ENCODE measurements at places on chromosomes 6 and 20.

DNA sequence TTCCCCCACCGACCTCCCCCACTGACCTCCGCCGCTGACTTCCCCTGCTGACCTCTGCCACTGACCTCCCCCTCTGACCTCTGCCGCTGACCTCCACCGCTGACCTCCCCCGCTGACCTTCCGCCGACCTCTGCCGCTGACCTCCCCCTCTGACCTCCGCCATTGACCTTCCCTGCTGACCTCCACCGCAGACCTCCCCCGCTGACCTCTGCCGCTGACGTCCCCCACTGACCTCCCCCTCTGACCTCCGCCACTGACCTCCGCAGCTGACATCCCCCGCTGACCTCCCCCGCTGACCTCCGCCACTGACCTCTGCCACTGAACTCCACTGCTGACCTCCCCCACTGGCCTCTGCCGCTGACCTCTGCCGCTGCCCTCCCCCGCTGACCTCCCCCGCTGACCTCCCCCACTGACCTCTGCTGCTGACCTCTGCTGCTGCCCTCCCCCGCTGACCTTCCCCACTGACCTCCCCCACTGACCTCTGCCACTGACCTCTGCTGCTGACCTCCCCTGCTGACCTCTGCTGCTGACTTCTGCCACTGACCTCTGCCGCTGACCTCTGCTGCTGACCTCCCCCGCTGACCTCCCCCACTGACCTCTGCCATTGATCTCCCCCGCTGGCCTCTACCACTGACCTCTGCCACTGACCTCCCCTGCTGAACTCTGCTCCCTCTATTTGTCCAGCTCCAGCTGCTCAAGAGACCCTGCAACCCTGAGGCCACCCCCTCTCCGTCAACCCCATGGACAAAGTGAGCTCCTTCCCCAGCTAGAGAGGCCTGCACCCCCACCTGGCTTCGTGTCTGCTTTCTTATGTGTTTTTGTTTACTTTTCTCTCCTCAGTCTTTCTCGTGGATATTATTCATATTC is 91.4 kb upstream of the AFDN start:
- DNase-seq, result no peak

DNA sequence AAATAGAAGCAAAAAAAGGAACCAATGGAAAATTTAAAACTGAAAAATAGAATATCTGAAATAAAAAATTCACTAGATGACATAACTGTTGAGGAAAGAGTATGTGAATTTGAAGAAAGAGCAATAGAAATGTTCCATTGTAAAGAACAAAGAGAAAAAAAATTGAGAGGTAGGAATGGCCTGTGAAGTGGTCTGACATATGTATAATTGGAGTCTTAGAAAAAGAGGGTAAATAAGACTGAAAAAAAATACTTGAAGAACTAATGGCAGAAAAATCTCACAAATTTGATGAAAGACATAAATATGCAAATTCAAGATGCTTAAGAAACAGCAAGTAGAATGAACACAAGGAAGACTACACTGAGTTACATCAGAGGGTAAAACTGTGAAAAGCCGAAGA is 93.4 kb downstream of the QKI start:
- DNase-seq, result no peak

DNA sequence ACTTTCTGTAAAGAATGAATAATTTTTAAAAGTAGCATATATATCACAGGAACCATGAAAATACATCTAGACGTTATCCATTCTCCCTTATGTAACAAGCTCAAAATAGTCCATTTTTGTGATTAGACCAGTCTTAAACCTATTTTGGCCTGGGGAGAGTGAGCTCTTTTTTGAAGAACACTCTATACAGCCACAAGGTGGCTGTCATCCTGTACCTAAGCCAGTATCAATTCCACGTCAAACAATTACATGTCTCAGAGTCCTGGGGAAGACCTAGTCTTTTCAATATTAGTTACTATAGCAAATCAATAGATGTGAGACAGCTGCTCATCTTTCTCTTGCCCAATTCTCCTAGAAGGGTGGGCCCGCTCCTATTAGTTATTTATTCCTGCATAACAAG is 28.4 kb downstream of the FBXO5 start:
- no peak for DNase-seq

DNA sequence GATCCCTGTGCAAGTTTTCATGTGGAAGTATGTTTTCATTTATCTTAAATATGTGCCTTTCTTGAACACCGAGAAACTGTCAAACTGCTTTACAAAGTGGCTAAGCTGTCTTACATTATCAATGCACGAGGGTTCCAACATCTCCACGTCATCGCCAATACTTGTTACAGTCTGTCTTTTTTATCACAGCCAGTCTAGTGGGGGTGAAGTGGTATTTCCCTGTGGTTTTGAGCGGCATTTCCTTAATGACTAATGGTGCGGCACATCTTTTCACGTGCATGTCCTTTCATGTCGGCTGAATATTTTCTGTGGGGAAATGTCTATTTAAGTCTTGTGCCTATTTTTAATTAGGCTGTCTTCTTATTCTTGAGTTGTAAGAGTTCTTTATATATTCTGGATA is 280.4 kb downstream of the FOXC1 start:
- DNase-seq, result no peak

DNA sequence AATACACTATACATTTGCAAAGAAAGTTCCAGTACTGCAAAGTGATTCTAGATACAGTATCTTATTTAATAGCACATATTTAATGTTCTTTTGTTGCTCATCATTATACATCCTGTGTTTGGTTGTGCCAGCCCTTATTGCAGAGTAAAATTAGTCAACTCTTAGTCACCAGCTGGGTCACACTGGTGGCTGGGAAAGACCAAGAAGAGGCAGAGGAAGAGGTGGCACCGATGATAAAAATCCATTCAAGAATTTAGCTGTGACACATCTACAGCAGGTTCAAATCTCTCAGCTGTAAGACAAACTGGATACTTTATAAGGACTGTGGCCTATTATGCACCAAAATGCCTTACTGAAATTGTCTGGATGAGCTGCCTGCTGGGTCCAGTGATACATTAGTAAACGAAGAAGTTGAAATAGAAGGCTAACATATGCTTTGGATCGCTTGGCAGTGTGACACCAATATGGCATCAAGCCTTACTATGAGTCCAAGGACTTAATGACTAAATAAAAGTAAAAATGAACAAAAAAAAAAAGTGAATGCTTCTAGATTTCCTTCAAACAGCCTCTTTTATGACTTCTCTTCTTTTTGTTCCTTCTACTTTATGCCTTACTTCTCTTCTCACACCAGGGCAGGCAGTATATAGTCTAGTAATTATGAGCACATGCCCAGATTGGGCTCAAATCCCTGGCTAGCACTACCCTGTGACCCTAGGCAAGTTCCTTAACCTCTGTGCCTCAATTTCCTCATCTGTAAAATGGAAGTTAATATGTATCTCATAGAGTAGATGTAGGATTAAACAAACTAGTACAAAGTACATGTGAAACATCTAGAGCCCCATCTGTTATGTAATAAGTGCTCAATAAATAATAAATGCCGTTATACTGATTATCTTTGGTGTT is 29.4 kb upstream of the RNF8 start:
- no peak for DNase-seq
